ENCODE measurements at places on chromosomes 16 and 17. TPM values are rescaled to one million over a fixed set of nuclear protein-coding genes. Genes with fewer than 3 reads are reported as not detected.

GRCh38 chr16:8730335-8730915 lies 56.0 kb downstream of the ABAT start:
- DNase-seq, result no peak

GRCh38 chr16:47905771-47906170 lies 250.0 kb downstream of the ABCC12 start:
- no peak for DNase-seq

DNA sequence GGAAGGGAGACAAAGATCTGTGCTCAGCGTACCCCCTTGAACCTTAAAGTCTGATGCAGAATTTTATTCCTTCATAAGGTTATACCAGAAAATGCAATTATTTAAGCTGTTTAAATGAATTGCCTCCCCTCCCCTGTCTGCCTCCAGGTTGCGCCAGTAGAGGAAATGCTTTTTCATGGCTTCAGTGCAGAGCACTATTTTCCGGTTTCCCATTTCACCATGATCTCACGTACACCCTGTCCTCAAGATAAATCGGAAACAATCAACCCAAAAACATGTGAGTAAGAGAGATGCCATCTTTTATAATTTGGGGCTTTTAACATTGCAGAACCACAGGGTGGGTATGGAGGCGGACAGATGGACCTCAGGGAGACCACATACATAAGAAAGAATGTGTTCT lies 15.5 kb downstream of the IQCK start:
- DNase-seq, result no peak

GRCh38 chr17:36829676-36830075 lies 107.6 kb upstream of the LHX1 start:
- DNase-seq, result no peak

GRCh38 chr16:87854907-87855683 lies 14.2 kb downstream of the SLC7A5 start:
- DNase-seq, result no peak

DNA sequence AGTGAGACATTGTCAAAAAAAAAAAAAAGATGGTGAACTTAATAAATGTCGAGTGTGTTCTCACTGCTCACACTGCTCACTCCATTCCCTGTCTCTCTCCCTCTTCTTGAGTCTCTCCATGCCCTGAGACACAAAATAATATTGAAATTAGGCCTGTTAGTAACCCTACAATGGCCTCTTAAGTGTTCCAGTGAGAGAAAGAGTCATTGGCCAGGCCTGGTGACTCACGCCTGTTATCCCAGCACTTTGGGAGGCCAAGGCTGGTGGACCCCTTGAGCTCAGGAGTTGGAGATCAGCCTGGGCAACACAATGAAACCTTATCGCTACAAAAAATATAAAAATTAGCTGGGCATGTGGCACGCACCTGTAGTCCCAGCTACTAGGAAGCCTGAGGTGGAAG lies 16.2 kb upstream of the CSF3 start:
- DNase-seq, result no peak

GRCh38 chr16:8990445-8990844 lies 26.7 kb upstream of the USP7 start:
- no peak for DNase-seq

GRCh38 chr16:57277586-57277985 lies 6.9 kb downstream of the PLLP start:
- no peak for DNase-seq

- no peak for DNase-seq
Measured at GRCh38 chr16:72241008-72241407, 69.1 kb upstream of the PMFBP1 start.

DNA sequence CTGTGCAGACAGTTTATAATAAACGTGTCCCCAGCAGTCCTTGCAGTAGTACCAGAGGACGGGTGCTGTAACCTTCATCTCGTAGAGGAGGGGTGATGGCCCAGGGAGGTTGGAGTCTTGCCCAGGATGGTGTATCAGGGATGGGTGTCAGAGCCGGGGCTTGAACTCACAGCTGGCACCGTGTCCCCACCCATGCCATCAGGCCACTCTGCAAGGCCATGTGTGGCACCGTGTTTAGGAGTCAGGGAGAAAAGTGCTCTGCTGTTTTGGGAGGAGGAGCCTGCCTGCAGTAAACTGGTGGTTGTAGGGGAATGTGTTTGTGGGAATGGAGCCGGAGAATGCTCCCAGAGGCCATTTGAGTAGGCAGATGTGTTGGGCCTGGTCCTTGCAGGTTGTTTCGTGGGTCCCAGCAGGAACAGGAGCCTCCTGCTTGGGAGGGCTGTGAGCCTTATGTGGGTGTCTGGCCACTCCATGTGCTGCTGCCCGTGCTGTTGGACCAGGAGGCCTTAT lies 1.7 kb downstream of the ADORA2B start:
- no peak for DNase-seq

- DNase-seq, result peak; percentile 49
Measured at GRCh38 chr17:2214929-2215615, 88.5 kb downstream of the SMG6 start.

DNA sequence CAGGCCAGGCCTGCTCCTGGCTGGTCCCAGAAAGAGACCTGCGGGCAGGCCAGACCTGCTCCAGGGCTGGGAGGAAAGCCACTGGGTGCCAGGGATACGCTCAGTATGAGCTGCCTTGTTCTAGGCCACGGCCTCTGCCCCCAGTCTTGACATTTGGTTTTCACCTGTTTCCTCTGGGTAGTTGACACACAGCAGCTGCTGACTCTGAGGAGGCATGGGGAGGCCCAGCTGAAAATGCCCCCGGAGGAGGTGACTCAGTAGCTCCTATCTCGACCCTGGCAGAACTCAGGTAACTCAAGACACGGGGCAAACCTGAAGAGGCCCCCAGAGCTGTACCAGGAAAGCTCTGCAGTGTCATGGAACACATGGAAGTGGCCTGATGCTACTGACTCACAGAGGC lies 13.9 kb upstream of the ADGRG1 start:
- no peak for DNase-seq

The KCNJ12 gene
- total RNA-seq, result not detected

The TNFRSF13B gene
- total RNA-seq, result 3.2 TPM

The USP43 gene
- total RNA-seq, result 24.1 TPM

The KANSL1 gene
- total RNA-seq, result 169 TPM

The ARHGAP44 gene
- 16.5 TPM for total RNA-seq

The SPN gene
- 14.0 TPM for total RNA-seq

The CYB5B gene
- total RNA-seq, result 64.4 TPM

Data from Peyer's patch (tissue), 4 donors.